ENCODE measurements at places on chromosomes 1 and 21.

- no peak for DNase-seq
Measured at GRCh38 chr1:62841587-62842169, 57.7 kb downstream of the ATG4C start.

DNA sequence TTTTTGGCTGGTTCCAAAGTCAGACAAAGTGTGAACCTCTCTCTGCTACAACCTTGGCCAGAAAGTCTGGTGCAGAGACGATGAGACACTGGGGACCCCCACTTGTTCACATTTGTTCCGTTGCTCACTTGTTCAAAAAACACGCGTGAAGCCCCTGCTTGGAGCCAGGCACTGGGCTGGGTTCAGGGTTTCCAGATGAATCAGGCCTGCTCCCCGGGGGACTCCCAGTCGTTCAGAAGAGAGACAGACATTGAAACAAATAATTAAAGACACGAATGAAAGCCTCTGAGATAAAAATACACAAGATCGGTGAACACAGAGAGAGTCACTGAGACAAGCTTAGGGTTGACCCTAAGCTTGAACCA is 101.5 kb upstream of the RUNX3 start:
- no peak for DNase-seq

GRCh38 chr1:54842963-54843362 is 41.8 kb upstream of the TTC22 start:
- no peak for DNase-seq

DNA sequence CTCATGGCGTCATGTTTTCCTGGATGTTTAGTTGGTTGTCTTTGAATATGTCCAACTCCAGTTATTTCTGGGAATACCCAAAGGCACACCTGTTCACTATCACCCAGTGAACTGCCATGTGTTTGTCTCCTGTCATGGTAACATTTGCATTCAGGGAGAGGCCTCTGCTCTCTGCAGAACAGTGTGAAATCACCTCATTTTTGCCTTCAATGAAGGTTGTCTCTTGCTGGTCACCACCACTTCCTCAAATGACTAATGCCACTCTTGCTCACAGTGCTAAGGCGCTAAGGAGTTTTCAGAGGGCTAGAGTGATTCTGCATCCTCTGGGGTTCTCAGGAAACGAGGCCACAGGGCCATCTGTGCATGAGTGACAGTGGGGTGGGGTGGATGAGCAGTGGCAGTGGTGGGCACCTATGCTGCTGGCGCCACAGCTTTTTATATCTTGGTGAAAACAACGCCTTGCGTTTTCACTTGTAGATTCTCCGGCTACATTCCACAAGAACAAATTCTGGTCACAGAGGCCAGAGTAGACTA is 60.0 kb upstream of the ATP5PO start:
- DNase-seq, result peak; percentile 42
